Coronary artery (tissue), 2 donors: ENCODE measurements at places on chromosomes 7 and 10.
A peak's percentile ranks its signal among the peaks of the same experiment; 100 is the strongest.

- no peak for DNase-seq
Observed at GRCh38 chr7:22230238-22230637, 126.7 kb downstream of the RAPGEF5 start.

DNA sequence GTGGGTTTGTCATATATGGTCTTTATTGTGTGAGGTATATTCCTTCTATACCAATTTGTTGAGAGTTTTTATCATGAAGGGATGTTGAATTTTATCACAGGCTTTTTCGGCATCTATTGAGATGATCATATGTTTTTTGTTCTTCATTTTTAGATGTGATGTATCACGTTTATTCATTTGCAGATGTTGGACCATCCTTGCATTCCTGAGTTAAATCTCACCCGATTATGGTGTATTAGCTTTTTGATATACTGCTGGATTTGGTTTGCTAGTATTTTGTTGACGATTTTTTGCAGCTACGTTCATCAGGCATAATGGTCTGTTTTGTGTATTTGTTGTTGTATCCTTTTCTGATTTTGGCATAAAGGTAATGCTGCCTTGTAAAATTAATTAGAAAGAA, 311.0 kb downstream of the PTEN start:
- DNase-seq, result no peak

GRCh38 chr7:79495544-79496272, 42.2 kb upstream of the MAGI2 start:
- no peak for DNase-seq

DNA sequence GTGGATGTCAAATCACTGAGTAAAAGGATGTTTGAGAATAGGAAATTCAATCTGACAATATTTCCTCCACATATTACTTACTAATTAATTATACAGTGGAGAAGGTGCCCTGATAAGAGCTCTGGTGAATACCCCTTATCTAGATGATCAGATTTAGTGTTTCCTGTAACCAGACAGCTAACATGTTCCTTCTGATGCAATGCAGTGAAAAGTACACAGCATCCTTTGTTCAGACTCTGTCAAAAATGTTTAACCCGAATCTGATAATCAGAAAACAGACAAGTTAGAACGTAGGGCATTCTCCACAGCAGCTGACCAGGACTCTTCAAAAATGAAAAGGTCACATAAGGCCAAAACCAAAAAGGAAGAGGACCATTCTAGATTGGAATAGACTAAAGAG, 46.2 kb downstream of the WDR11 start:
- DNase-seq, result no peak

- DNase-seq, result no peak
Observed at GRCh38 chr7:72492461-72493065, 80.4 kb upstream of the CALN1 start.

DNA sequence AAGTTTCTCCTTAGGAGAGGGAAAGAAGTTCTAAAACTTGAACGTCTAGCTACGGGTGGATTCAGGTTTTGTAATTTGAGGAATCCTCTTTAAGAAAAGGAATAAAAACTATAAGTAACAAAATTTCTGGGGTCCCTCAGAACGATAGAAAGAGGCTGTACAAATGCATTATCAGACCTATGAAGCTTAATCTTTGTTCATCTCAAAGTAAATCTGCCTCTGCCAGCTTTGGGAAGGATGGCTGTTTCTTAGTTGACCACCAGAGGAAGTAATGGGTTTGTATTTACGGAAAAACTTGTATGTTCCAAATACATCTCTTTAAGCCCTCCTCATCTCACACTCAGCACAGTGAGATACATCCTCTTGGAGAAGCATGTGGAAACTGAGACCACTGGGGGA, 864 bp downstream of the PSTK start:
- no peak for DNase-seq

- no peak for DNase-seq
Observed at GRCh38 chr10:89566992-89567391, 31.6 kb upstream of the SLC16A12 start.

- DNase-seq, result no peak
Observed at GRCh38 chr7:29194206-29194593, 375 bp upstream of the CHN2 start.

- DNase-seq, result peak; percentile 88
Observed at GRCh38 chr7:151448261-151449252, 8.6 kb upstream of the CRYGN start.

- no peak for DNase-seq
Observed at GRCh38 chr7:103142494-103142893, 6.4 kb downstream of the NAPEPLD start.

DNA sequence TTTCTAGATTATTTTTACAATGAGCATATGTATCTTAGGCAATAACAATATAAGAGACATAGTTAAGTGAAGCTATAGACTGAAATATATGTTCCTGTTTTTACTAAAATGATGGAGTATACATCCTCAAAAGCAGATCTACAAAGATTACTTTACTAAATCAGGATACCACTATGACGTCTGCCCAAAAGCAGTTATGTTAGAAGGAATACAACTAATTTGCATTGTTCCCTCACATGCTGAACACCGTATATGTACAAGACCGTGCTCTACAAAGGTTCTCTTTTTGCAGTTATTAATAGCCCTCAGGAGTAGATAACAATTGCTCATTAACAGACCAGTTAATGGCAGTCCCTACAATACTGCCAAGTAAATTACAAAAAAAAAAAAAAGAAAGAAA, 137.5 kb downstream of the CD36 start:
- no peak for DNase-seq

DNA sequence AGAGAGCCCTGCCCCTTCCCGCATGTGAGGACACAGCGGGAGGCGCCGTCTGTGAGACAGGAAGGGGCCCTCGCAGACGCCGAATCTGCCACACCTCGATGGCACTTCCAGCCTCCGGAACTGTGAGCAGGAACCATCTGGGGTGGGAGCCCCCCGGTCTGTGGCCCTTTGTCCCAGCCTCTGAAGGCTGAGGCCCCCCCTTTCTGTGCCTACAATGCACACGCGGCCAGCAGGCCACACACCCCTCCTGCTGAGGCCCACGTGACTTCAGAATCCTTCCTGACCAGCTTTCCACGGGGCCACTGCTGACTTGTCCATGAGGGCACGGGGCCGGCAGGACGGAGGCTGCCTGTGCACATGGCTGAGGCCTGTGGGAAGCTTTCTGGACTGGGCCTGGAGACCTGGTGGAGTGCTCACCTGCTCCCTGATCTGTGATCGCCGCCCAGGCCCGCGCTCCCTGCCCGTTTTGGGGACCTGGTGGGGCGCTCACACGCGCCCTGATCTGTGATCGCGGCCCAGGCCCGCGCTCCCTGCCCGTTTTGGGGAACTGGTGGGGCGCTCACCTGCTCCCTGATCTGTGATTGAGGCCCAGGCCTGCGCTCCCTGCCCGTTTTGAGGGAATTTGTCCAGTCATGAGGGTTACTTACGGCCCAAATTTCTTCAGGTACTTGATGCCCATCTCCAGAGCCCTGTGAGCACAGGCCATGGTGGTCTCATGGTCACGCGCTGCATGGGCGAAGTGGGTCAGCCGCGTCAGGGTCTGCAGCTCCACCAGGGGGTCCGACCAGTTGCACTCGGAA, 34.3 kb downstream of the CFAP46 start:
- no peak for DNase-seq

DNA sequence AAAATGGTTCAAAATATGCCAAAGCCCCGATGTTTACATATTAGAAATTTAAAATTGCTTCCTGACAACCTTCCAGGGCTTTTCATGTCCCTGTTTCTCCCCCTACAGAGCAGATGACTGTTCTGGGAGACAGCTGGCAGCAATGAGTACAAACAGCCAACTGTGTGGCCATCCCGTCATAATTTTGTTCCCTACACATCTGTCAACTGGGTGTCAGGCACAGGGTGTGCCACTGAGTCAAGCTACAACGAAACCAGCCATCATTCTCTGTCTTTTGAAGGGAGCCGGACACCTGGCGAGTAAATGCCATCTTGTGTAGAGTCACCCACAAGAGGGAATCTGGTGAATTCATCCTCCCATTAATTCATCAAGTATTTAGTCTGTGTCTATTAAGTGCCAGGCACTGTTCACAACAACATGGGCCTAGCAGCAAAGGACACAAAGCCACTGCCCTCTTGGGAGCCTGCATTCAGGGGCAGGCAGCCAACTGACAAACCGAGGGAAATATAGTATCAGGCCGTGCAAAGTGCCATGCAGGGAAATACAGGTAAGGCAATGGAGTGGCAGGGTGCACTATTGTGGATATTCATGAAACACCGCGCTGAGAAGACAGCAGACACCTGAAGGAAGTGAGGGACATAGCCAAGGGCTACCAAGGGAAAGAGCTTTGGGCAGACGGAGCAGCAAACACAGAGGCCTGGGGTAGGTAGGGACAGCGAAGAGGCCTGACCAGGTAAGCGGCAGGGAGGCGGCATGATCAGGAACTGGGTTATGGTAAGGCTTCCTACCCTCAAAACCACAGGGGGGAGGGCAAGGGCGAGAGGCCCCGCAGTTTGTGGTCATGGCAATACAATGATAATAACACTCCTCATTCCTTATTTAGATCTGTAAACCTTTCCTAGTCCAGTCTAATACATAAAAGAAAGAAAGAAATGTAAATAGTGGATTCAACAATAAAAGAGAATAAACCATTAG, 213.6 kb downstream of the FAM107B start:
- no peak for DNase-seq

DNA sequence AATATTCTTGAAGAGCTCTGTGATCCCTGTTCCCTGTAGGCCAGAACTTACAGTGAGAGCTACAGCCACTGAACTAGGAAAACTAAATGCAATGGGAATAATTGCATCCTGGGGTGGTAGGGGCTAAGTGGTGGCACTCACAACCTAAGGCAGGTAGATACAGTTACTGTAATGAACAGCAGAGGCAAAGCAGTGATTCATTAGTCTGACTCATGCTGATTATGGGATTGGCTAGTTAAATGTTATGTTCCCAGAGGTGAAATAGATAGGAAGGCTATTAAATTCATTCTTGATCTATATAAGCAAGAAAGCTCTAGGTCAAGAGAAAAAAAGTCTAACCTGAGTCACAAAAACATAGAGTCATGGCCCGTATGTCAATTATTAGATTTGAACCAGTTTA, 173.1 kb upstream of the MALRD1 start:
- no peak for DNase-seq

DNA sequence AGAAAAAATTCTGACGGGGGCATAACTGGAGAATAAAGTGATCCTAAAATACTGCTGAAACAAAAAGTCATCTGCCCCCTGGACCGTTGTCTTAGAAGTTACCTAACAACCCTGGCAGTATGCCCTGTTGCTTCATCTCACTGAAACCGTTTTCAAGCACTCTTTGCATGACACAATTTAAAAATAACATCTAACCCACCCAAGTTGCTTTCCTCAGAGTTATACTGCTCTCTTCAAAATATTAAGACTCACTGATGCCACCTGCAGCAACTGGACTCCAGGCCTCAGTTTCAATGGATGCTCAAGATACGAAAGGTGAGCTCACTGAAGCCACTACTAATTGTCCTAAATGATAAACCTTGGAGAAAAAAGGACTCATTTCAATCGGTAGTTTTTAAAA, 57.4 kb downstream of the CDK6 start:
- DNase-seq, result no peak

- no peak for DNase-seq
Observed at GRCh38 chr7:76011442-76011861, 17.1 kb upstream of the TMEM120A start.

- DNase-seq, result no peak
Observed at GRCh38 chr7:149873970-149874643, 338 bp downstream of the ATP6V0E2 start.

DNA sequence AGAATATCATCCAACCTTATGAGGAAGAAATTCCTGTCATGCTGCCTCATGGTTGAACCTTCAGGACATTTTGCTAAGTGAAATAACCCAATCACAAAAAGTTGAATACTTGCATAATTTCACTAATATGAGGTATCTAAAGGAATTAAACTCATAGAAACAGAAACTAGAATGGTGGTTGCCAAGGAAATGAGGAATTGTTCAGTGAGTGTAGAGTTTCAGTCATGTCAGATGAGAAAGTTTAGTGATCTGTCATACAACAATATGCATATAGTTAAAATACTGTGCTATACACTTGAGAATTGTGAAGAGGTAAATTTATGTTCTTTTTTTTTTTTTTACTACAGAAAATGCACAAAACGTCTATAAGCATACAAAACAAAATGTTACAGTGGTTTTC, 60.7 kb downstream of the R3HCC1L start:
- DNase-seq, result no peak

DNA sequence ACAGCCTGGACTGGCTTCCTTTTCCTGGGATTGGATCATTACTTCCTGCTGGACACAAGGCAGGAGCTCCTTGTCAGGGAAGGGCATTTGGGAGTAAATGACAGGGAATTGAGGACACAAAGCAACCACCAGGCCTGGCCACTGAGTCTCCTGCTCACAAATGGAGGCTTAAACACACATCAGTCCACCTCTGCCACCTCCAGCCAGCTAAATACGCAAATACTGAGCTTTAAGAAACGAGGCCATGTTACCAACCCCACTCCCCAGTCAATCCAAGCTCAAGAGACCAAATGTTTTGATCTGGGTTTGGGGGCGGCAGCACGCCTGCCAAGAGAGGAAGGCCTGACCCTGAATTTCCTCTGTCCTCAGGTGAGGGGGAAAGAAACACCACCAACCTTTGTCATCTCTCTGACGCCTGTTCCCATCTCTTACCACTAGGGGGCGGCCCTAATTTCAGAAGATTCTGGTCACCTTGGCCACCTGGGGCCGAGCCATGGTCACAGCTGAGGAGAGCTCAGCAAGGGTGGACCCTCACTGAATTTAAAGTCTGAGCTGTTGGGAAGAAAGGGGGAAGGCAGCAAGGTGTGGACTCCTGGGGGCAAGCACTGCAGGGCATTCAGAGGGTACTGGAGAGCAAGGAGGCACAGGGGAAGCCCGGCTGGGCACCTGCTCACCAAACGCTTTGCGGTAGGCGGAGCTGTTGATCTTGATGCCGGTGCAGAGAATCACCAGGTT, 16.5 kb downstream of the AIFM2 start:
- DNase-seq, result no peak

DNA sequence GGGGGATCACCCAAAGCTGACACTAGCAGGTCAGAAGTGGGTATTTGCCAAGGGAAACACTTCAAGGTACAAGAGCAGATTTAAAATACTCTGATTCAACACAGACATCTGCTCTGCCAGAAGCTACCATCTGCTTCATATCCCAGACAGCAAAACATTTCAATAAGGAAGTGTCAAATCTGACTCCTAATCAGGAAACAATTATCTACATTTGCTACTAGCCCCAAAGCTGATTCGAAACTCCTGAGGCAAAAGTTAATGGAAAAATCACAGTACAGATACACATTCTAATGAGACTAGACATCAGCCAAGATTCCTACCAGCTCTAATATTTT, 48.9 kb downstream of the PARD3 start:
- DNase-seq, result no peak

DNA sequence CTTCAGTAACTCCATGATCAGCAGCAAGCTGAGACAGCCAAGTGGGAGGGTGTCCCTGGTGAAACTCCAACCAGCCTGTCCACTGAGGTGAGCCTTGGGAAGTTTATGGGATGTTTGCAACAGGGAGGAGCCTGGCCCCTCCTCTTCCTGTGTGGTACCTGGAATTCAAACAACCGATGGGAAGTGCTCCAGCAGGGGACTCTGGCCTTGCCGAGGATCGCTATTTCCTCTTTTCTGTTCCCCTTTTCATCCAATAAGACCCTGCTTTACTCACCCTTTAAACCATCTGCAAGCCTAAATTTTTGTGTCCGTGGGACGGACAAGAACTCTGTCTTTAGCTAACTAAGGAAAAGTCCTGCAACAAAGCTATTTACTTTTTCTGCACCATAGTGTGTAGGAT, 491.1 kb upstream of the ZMIZ1 start:
- no peak for DNase-seq

- no peak for DNase-seq
Observed at GRCh38 chr10:98910546-98910945, 325.1 kb downstream of the HPSE2 start.

- no peak for DNase-seq
Observed at GRCh38 chr7:44292420-44292817, 33.0 kb downstream of the CAMK2B start.
